ENCODE measurements at places on chromosomes 12 and 14.

- no peak for DNase-seq
These were observed 188.0 kb downstream of the FOXN3 start for GRCh38 chr14:89228921-89229639.

DNA sequence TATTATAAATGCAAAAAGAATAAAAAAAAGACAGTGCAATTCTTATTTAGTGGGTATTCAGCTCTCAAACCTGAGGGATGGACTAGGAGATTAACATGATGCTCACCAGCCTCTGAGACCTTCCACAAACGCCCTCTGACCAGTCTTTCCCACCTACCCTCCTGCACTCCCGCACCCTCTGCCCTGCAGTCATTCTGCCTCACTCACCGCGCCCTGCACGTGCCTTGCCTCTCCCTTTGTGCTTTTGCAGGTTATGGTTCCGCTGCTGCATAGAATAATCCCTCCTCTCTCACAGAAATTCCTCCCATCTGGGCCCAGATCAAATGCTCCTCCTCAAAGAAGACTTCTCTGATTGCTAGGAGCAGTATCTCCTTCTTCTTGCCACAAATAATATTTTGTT, 28.5 kb upstream of the TMCC3 start:
- DNase-seq, result no peak

- DNase-seq, result no peak
These were observed 232.8 kb upstream of the SEL1L start for GRCh38 chr14:81766321-81766915.

DNA sequence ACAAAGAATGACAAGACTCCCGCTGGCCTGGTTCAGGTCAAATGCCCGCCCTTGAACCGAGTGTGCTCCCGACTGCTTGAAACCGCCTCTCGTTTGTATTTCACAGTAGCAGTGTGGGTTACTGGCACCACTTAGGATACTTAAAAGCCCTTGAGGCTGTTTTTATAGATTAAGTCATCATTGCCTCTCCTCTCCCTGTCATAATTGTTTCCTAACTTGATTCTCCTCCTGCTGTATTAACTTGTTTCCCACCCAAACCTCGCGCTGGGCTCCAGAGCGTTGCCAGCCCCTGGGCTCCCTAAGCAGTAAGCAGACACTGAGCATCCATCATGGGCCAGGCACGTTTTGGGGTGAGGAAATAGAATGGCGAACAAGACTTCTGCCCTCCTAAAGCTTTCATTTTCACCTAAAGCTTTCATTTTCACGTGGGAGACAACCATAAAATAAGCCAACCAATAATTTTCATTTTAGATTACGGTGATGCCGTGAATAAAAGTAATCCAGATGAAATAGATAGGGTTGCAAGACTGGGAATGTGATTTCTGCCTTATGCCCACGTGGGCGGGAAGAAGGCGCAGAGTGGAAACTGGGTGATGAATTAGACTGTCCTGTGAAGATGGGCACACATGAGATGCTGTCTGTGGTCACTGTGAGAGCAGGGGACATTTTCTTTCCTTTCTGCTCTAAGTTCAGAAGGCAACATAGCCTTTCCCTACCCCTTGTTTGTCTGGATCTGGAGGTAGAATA, 97.5 kb downstream of the PPP2R5C start:
- DNase-seq, result no peak

DNA sequence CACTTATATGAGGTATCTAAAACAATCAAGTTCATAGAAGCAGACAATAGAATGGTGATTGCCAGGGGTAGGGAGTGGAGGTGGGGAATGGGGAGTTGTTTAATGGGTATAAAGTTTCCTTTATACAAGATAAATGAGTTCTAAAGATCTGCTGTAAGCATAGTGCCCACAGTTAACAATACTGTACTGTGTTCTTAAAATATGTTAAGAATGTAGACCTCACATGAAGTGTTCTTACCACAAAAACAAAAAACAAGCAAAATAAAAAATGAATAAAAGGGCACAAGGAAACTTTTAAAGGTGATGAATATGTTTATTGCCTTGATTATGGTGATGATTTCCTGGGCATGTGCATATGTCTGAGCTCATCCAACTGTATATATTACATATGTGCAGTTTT, 211.8 kb downstream of the MSRB3 start:
- DNase-seq, result peak; percentile 37

DNA sequence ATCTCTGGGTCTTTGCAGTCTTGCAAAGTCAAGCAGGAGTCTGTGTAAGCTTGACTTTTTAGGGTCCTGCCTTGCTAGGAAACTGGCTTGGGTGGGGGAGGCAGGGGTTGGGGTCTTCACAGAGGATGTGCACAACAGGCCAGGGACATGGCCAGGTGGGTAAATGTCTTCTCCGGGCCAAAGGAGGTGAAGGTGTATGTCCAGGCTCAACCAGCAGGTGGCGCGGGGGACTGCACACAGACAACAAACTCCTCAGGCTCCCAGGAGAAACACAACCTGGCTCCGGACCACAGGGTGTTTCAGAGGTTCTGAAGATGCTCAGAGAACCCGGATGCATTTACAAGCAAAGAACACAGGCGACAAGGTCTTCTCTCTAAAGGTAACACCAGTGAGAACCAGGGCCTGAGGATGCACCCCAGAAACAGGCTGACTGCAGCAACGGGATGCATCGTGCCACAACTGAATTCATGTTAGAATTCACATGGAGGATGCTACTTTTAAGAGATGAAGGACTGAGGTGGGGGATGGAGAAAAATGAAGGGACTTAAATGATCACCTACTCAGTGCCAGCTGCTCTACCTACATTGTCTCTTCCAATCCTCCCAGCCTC, 56.0 kb downstream of the PLEKHG3 start:
- peak; percentile 31 for DNase-seq

- DNase-seq, result no peak
These were observed 112.9 kb downstream of the TSHR start for GRCh38 chr14:81068176-81068782.

DNA sequence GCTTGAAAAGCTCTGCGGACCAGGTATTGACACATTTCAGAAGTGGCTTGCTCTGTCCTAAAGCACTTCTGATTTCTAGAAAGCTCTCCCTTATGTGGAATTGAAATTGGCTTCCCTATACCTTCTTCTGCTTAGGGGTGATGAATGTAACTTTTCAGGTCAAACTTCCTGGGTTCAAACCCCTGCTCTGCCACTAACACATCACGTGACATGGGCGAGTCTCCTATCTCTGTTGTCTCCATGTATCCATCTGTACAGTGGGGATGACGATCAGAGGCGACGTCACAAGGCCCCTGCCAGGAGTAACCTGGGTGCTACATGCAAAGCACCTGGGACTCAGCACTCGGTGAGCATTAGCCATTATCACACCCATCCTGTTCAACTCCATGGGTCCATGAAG, 73.7 kb upstream of the PIWIL1 start:
- DNase-seq, result no peak

GRCh38 chr12:52148464-52149181, 43.2 kb downstream of the KRT80 start:
- no peak for DNase-seq

GRCh38 chr14:75383721-75384120, 44.1 kb upstream of the JDP2 start:
- no peak for DNase-seq

DNA sequence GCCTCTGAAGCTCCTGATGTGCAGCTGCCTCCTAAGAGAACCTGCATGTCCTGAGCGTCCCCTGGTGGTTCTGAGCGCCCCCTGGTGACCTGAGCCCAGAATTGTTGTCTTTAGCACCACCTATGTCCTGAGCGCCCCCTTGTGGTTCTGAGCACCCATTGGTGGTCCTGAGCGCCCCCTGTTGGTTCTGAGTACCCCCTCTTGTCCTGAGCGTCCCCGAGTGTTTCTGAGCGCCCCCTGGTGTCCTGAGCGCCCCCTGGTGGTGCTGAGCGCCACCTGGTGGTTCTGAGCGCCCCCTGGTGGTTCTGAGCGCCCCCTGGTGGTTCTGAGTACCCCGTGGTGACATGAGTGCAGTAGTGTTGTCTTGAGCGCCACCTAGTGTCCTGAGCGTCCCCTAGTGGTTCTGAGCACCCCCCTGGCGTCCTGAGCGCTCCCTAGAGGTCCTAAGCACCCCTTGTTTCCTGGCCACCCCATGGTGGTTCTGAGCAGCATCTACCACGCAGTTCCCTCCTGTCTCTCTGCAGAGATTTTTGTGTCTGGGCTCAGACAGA, 782.5 kb downstream of the TMEM121 start:
- no peak for DNase-seq

All from fibroblast of skin of scalp (primary cell).